Hepatocyte (in vitro differentiated cells): ENCODE measurements at places on chromosomes 1 and 21. TPM values are rescaled to one million over a fixed set of nuclear protein-coding genes. Genes with fewer than 3 reads are reported as not detected.

DNA sequence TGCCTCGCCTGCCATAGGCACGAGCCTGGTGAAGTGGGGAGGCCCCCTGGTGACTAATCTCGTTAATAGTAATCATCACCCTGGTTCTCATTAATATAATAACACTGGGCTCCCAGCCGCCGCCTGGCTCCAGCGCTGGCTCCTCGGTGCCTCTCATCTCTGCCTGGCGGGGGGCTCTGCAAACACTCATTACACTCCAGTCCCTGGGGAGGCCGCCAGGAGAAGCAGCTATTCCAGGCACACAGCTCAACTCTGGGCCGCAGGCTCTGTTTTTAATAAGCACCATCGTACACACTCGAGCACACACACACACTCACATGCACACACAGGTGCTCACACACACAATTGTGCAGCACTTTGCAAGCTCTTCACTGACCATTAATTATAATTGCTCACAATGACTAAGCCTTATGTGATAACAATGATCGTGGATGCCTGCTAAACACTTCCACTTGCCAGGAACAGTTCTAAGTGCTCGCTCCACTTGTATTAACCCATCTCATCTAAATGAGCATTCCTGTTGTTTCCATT lies 52.2 kb downstream of the SDC3 start:
- peaks cover 17% of the 10 kb centered on the region for H3K4me1 ChIP-seq
- no peak overlapping the region for H3K27ac ChIP-seq
- no peak overlapping the region for H3K4me3 ChIP-seq

DNA sequence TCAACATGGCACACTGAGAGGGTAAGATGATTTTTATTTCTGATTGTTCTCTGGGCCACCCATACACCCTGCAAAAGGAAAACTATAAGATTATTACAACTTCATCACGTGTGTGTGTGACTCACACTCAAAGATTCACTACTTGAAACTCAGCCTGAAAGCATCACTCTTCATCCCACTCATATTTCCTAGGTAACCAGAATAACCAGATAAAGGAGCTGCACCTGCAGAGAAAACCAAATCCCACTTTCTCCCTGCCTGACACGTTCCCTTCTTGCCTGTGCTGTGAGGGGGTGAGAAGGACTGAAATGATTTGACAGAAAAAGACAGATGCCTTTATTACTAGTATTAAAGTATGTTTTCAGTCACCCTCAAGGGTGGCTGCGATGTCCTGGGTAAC lies 131.6 kb downstream of the TGFBR3 start:
- H3K27ac ChIP-seq: no peak overlapping the region
- DNase-seq: no peak
- no peaks in the 10 kb centered on the region for H3K36me3 ChIP-seq
- no peak overlapping the region for H3K4me3 ChIP-seq
- peaks cover 4% of the 10 kb centered on the region for H3K4me1 ChIP-seq
- H3K27me3 ChIP-seq: no peaks in the 10 kb centered on the region

DNA sequence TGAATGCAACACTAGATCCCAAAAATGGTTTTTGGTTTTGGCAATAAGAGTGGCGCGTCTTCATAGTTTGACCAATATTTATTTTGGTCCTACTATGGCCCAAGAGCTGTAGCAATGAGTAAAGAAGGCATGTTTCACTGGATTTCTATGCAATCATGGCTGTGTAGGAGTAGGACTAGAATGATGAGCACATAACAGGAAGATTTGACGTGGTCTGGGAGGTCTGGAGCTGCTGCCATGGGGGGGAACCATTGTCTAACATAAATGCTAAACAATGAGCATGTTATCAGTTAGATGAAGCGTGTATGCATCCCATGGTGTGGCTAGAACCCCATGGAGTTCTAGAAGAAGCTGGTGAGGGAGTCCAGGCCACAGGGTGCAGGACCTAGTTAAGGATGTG lies 38.3 kb downstream of the OLIG1 start:
- peaks cover 68% of the 10 kb centered on the region for H3K27me3 ChIP-seq
- H3K27ac ChIP-seq: no peak overlapping the region
- H3K4me1 ChIP-seq: peaks cover 5% of the 10 kb centered on the region

IFNAR1 gene
- 23.1 and 26.9 TPM in 2 replicates for total RNA-seq

SPATA45 gene
- 0.96 TPM in 1 of 2 replicates, not detected in the other for total RNA-seq
